ENCODE measurements at places on chromosomes 6 and 20. TPM values are rescaled to one million over a fixed set of nuclear protein-coding genes. Genes with fewer than 3 reads are reported as not detected.

DNA sequence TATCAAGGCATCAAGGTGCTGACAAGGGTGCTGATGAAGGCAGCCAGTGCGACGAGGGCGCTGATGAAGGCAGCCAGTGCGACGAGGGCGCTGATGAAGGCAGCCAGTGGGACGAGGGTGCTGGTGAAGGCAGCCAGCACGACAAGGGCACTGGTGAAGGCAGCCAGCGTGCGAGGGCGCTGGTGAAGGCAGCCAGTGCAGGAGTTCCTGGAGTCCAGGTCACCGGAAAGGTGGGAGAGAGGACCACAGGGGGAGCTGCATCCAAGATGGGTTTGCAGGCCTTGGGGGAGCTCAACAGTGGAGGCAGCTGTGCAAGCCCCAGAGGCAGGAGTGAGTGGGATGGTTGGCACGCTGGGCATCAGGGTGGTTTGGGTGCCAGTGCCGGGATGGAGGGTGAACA is 176.3 kb downstream of the TBXT start:
- no peak overlapping the region for H3K4me3 ChIP-seq
- H3K27ac ChIP-seq: no peak overlapping the region
- H3K4me1 ChIP-seq: peaks cover 4% of the 10 kb centered on the region
- no peaks in the 10 kb centered on the region for H3K36me3 ChIP-seq

DNA sequence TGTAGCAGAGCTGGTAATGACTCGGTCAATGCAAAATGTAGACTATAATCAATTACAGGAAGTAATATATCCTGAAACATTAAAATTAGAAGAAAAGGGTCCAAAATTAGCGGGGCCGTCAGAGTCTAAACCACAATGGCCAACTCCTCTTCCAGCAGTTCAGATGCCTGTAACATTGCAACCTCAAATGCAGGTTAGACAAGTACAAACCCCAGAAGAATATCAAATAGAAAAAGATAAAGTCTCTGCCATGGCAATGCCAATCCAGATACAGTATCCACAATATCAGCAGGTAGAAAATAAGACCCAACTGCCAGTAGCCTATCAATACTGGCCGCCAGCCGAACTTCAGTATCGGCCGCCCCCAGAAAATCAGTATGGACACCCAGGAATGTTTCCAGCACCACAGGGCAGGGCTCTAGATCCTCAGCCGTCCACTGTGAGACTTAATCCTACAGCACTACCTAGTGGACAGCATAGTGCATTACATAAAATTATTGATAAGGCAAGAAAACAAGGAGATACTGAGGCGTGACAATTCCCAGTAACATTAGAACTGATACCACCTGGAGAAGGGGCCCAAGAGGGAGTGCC is 158.4 kb downstream of the GPX5 start:
- no peak overlapping the region for H3K4me3 ChIP-seq
- no peak overlapping the region for H3K27ac ChIP-seq
- H3K27me3 ChIP-seq: peaks cover 71% of the 10 kb centered on the region
- no peak for DNase-seq

DNA sequence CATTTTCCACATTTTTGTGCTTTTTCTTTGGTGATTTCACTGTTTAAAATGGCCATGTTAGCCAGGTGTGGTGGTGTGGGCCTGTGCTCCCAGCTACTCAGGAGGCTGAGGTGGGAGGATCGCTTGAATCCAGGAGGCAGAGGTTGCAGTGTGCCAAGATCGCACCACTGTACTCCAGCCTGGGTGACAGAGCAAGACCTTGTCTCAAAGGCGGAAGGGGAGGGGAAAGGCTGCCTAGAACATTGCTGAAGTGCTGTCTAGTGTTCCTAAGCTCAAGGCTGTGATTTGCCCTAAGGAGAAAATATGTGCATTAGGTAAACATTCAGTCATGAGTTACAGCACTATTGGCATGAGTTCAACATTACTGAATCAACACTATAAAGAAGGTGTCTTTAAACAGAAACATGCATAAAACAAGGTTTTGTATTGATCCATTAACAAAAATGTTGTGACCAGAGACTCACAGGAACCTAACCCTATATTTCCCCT is 14.0 kb downstream of the ZC2HC1B start:
- H3K4me1 ChIP-seq: no peaks in the 10 kb centered on the region
- H3K27me3 ChIP-seq: no peaks in the 10 kb centered on the region
- no peaks in the 10 kb centered on the region for H3K36me3 ChIP-seq
- no peak overlapping the region for H3K4me3 ChIP-seq
- no peak overlapping the region for H3K27ac ChIP-seq

- peak overlapping the region; percentile 13 for H3K27ac ChIP-seq
- H3K4me3 ChIP-seq: no peak overlapping the region
- H3K27me3 ChIP-seq: no peaks in the 10 kb centered on the region
Measured at GRCh38 chr6:63352544-63353285, 32.9 kb upstream of the LGSN start.

Gene KCNG1
- total RNA-seq: not detected

DNA sequence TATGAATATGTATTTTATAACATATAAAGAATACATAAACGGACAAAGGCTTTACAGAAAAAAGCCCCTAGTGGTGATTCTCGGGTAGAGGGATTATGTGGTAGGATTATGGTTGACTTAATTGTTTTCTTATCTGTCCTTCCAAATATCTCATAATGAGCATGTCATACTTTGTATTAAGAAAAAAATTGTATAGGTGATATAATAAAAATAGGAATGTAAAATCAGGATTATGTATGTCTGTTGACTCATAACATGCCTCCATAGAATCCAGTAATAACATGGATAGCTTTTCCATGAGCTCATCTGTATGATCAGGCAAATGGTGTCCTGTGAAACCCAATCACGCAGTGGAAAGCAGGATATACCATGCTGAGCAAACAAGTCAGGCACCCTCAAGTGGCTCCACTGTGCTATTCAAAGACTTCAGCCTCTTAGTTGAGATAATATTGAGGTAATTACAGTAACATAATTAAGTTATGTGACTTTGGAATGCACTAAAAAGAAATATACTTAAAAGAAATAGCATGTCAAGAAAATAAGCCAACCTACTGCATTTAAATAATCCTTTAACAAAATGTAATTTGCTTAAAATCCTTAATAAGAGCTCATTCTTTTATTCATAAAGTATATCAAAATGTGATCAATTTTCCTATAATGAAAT is 39.6 kb upstream of the PRELID3B start:
- no peaks in the 10 kb centered on the region for H3K27me3 ChIP-seq
- H3K4me3 ChIP-seq: no peak overlapping the region
- H3K27ac ChIP-seq: no peak overlapping the region
- no peaks in the 10 kb centered on the region for H3K36me3 ChIP-seq

DNA sequence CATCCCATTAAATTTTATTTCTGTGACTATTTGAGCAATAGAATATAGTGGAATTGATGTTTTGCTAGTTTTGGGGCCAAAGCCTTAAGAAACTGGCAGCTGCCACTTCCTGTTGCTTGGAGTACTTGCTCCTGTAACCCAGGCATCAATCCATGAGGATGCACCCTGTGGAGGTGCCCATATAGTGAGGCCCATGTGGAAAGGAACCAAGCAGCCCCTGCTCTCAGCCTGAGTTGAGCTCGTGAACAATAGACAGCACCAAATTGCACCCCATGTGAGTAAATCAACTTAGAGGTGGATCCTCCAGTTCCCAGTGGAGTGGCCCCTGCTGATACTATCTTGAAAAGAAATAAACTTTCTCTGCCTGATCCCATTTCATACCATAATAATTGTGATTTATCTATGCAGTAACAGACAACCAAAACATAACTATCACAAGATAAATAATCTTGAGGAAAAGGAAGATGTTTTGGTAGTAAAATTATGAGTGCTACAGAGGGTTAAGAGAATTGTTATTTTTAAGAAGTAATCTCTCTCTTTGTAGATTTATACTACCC is 481.9 kb downstream of the TBC1D32 start:
- H3K36me3 ChIP-seq: no peaks in the 10 kb centered on the region
- no peaks in the 10 kb centered on the region for H3K27me3 ChIP-seq
- no peak for DNase-seq
- no peak overlapping the region for H3K4me3 ChIP-seq

DNA sequence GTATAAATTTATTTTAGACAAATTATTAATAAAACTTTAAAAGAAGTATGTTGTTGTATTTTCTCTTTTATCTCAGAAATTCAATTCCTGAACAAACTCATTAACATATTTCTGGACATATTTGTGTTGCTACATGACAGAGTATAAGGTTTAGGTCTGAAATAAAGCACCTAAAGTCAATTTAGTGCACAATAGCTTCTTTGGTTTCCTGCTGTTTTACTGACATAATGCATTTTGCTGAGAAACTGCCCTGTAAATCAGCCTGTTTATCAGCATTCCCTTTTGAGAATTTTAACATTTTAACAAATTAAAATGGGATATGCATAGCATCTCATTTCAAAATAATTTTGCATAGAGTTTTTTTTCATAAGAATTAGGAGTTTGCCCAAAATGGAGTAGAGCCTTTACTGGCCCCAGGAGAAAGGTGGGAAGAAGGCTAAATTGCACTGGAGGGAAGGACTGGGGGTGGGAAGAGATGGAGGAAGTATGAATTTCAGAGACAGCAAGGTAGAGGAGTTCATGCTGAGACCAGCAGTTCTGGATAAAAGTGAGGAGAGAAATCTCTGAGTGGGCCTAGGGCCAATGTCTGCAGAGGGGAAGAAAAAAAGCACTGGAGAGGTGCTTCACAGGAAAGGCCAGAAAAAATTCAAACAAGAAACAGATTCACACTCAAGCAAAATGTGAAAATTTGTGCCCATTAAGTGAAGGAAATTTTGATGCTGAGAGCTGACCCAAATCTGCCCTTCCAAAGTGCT is 324.2 kb upstream of the HSF2 start:
- H3K27ac ChIP-seq: no peak overlapping the region
- no peaks in the 10 kb centered on the region for H3K36me3 ChIP-seq
- no peak overlapping the region for H3K4me3 ChIP-seq
- no peak for DNase-seq

Gene PI3
- 4.1 TPM for total RNA-seq

Measured in upper lobe of right lung (tissue), 1 donor.